ENCODE measurements at places on chromosomes 12 and 14.
A peak's percentile ranks its signal among the peaks of the same experiment; 100 is the strongest.

- DNase-seq = no peak
Measured at GRCh38 chr12:5459051-5459782, 27.3 kb downstream of the NTF3 start.

GRCh38 chr14:77547512-77548180 lies 49.0 kb upstream of the ISM2 start:
- DNase-seq = peak; percentile 8

- no peak for DNase-seq
Measured at GRCh38 chr14:30330445-30330844, 228.5 kb upstream of the G2E3 start.

DNA sequence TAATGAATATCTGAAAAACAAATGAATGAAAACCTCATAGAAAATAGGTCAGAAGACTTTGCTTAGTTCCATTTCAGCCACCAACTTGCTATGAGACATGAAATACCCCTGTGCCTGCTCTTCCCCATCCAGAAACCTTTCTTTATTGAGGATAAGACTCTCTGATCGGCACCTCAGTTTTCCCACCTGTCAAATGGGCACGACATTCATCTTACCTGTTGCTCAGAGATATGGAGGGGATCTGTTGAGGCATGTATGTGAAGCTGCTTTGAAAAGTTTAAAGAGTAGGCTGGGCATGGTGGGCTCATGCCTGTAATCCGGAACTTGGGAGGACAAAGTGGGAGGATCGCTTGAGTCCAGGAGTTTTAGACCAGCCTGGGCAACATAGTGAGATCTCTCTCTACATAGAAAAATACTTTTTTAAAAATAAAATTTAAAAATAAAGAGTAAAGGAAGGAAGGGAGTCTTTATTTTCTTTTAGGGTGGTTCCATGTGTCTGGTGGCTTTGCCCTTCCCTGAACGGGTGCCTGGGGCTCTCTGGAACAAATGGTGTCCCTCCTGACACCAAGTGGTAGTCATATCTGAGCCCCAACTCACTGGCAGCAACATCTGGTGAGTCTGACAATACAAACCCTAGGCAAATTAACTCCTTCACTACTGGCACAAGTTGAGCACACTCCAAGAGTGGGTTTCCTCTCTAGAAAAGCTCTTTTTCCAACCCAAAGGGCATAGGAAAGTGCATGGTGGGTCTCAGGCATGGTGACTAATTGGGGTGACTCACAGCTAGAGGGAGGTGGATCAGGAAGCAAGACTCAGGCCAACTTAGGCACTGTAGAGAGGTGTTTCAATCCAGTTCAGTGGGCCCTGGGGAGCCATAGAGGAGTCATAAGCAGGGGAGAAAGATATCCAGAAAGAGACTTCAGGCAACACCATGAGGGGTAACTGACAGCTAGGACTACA lies 42.1 kb downstream of the MAP1LC3B2 start:
- no peak for DNase-seq

DNA sequence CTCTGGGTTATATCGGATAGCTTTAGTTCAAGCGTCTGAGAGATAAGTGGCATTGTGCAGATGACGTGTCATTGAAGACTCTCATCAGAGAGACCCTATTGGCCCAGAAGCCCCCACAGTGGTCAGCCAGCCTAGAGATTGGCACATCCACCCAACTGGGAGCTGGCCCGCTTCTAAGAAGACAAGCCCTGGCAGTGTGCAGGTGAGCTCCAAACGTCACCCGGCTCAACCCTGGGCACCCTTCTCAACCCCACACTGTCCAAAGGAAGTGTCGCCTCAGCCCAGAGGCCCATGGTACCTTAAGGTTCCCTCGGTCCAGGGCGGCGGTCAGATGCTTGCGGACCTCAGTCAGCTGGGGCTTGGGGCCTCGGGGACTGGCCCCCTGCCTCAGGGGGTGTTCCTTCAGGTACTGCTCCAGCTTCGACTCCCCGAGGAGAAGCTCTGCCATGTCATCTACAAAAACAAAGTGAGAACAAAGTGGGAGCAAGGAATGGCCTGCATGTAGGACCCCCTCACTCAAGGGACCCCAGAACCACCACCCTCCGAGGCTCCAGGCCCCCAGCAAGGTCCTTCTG lies 30.3 kb downstream of the TTC7B start:
- no peak for DNase-seq

Measured in mesendoderm (in vitro differentiated cells).